Activated gamma-delta T cell treated with anti-CD3 and anti-CD28 coated beads, Interleukin-2, amount 50 U/mL, for 16 hours (primary cell): ENCODE measurements at places on chromosomes 5 and 9.
A peak's percentile ranks its signal among the peaks of the same experiment; 100 is the strongest.

DNA sequence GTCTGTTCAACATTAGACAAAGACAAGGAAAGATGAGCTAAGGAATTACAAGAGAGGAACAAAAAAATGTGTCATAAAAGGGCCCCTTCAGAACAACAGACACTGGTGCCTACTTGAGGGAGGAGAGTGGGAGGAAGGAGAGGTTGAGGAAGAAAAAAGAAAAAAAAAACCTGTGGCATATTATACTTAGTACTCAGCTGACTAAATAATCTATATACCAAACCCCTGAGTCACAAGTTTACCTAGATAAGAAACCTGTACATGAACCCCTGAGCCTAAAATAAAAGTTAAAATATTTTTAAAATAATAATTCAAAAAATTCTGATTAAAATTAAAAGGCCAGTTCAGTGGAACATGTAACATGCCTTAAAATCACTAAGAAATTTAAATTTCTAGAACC lies 107.3 kb downstream of the MTREX start:
- DNase-seq: no peak

- peak; percentile 39 for DNase-seq
Measured at GRCh38 chr5:177086654-177087397, at the start of gene FGFR4. Gene FGFR4, plus strand, starts transcription at chr5:177086915. Its CDS starts 2,688 bp downstream, at chr5:177089603.

DNA sequence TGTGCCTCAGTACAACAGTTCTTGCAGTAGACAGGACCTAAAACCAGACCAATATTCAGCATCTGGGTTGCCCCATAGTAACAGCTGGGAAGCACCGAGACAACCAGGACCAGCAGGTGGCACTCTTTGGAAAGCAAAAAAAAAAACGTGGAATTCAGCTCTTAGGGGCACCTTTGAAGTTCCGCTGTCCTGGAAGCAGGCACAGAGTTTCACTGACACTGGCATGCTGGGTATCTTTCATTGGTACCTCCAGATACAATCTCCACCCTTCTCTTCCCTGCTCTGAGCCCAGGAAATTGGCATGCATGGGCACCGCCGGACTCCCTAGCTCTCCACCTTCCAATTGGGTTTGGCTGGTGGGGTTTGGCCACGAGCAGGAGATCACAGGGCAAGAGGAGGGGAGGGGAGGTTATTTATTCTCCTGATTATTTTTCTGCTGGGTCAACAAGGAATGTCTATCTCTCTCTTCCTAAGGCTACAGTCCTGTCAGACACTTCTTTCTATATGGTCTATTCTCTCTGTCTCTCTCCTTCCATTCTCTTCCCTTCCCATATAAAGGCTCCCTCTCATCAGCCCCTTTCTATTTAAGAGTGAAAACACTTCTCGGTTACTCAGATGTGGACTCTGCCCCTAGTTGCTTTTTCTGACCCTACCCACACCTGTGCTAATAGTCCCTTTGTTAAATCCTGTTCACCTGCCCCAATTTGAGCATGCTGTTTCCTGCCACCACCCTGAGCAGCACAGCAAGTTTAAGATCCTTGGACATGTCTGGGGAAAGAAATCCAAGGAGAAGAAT lies 1.9 kb upstream of the IDNK start:
- DNase-seq: no peak

- no peak for DNase-seq
Measured at GRCh38 chr9:107949061-107949460, 459.5 kb upstream of the KLF4 start.

GRCh38 chr9:115986508-115986907 lies 167.1 kb upstream of the PAPPA start:
- DNase-seq: no peak

- DNase-seq: no peak
Measured at GRCh38 chr5:57210633-57211032, 36.8 kb downstream of the GPBP1 start.

- no peak for DNase-seq
Measured at GRCh38 chr5:175900157-175900556, 28.8 kb downstream of the CPLX2 start.

- DNase-seq: no peak
Measured at GRCh38 chr5:1331861-1332405, 13.0 kb downstream of the CLPTM1L start.

DNA sequence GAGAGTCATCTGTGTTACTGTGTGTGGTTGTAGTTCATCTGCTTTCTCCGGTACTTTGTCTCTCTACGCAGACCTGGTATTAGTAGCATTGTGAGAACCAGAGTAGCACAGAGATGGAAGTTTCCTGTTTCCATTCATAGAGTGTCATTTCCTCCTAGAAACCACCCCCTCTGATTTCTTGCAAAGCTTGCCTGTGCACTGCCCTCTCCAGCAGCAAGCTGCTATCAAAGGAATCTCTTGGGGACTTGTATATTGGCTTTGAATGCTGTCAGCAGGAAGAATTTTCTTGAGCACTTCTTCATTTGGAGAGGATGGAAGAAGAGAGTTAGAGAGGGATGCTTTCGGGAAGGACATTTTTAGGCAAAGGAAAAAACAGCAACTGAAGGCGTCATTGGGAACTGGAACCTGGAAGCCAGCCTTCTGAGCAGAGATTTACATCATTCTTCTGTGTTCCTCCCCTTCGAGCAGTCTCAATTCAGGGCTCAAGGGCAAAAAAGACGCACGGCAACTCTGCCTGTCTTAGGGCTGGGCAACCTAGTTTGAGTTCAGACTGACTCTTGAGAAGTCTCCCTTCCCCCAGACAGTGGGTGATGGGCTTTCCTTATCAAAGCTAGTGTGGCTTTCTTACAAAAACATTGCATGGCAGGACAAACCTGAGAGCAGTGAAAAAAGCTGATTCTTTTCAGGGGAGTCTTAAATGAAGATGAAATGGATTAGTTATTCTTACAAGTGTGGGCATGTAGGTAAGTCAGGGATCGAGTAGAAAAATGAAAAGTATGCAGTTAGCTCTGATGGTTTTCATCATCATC lies 226.3 kb downstream of the AOPEP start:
- DNase-seq: no peak

- no peak for DNase-seq
Measured at GRCh38 chr5:151063142-151063989, 17.5 kb downstream of the TNIP1 start.

DNA sequence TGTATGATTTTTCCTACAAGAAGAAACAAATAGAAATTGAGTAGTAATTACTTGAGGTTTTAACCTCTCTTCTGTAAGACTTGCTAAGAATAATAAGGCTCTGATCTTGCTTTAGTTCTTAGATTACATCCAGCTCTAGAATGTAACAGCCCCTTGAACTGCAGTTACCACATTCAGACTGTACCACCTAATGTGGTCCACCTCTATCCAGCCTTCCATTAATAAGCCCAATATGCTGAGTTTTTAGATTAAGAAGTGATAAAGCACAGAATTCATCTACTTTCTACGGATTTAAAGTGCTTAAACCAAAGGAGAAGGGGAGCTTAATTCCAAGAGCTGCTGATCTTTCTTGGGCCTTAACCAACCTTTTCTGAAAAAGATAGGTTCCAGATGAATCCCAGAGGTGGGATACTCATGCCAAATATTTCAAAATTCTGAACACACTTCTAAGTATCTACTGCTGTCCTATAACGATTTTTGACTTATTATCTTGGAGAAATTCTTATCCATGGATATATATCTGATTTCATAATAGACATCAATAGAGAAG lies 131.5 kb downstream of the ZNF608 start:
- no peak for DNase-seq

GRCh38 chr9:79080536-79080935 lies 491.2 kb upstream of the TLE4 start:
- no peak for DNase-seq

- no peak for DNase-seq
Measured at GRCh38 chr5:180810959-180811622, 8.5 kb upstream of the MGAT1 start.

GRCh38 chr9:32339424-32339823 lies 45.0 kb upstream of the ACO1 start:
- DNase-seq: no peak

DNA sequence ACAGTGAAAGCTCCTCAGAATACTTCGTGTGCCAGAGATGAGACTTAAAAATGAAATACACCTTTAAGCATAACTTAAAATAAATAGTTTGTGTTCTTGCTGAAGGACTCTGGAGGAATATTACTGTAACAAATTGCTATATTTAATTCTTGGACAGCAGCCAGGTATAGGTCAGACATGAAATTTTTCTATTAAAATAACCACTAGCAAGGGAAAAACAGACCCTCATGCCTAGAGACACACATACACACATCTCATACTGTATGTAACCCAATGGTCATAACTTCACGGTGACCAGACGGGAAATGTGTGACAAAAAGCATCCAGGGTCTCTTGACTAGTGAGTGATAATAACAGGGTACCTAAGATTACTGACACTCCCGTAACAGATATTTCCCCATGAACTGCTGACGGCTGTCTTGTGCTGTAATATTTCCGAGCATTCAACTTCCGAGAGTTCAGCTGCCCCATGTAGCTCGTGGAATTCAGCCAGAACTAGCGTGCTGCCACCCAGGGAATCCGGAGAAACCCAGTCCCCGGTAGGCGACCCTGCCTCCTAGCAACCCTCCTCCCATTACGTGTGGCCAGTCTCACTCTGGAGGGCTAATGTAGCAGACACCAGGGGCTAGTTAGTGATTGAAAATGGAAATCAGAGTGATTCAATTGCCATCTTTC lies 2295.1 kb upstream of the WWC1 start:
- DNase-seq: no peak

- DNase-seq: no peak
Measured at GRCh38 chr5:153885141-153885540, 153.6 kb downstream of the FAM114A2 start.

- no peak for DNase-seq
Measured at GRCh38 chr5:146529984-146530383, 14.0 kb upstream of the GPR151 start.

DNA sequence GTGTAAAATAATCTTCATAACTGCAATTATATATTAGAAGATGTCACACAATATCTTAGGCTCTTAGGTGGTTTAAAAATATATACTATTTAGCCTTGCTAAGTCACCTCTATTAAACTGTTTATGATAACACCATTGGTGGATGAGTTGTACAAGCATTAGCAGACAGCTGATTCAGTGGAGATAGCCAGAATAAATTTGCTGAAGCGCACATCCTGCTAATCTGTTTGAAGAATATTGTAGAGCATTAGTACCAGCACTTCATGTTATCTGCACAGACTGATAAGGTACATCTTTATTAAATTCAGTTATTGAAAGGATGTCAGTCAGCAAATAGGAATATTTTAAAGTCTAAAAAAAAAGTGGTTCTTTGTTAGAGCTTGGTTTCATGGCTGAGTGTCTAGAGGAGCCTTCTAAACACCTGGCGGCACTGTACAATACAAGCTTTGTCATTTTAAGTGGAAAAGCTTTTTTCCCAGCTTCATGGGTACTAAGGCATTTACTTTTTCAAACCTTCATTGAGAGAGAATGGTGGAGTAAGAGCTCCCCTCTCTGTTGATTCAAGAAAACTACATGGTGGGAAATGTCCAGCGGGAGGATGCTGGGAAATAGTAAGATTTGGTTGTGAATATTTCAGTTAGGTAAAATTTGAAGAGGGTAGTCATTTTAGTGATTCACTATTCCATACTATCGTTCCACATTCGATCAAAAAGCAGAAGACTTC lies 275.1 kb downstream of the SLF1 start:
- DNase-seq: no peak

DNA sequence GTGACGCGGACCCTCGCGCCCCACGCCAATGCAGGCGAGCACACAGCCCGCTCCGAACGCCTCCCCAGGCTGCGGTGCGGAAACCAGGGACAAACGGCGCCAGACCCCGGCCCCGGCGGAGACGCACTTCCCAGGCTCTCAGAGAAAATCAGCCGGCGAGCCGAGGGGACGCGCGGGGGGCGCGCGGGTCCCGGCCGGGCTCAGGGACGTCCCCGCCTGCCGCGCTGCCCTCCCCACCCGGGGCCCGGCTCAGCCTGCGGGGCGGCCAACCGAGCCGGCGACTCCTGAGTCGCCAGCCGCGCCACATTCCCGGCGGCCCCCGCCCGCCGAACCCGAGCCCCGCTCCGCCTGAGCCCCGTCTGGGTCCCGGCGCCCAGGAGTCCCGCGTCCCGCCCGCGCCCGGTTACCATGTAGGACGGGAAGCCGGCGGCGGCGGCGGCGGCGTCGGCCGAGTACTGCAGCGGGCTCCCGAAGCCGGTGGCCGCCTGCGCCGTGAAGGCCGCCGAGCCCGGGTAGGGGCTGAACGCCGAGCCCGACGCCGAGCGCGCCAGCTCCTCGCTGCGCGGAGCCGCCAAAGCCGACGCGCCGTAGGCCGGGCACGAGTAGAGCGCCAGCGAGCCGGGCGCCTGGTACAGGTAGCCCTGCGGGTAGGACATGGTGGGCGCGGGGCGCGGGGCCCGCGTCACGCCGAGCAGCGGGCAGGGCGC lies 566 bp downstream of the IRX2 start:
- no peak for DNase-seq

DNA sequence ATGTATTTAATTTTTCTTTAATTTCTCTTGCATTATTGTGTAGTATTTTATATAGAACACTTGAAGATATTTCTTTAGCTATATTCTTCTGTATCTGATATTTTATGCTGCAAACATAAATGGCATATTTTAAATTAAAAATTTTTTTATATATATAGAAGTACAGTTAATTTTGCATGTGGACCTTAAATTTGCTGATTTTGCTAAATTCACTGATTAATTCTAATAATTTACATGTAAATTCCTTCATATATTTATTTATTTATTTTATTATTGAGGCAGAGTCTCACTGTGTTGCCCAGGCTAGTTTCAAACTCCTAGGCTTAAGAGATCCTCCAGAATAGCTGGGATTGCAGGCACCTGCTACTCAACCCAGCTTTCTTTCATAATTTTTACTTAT lies 276.9 kb downstream of the PRR16 start:
- no peak for DNase-seq

- DNase-seq: no peak
Measured at GRCh38 chr5:9540791-9541190, 5.1 kb downstream of the SEMA5A start.

DNA sequence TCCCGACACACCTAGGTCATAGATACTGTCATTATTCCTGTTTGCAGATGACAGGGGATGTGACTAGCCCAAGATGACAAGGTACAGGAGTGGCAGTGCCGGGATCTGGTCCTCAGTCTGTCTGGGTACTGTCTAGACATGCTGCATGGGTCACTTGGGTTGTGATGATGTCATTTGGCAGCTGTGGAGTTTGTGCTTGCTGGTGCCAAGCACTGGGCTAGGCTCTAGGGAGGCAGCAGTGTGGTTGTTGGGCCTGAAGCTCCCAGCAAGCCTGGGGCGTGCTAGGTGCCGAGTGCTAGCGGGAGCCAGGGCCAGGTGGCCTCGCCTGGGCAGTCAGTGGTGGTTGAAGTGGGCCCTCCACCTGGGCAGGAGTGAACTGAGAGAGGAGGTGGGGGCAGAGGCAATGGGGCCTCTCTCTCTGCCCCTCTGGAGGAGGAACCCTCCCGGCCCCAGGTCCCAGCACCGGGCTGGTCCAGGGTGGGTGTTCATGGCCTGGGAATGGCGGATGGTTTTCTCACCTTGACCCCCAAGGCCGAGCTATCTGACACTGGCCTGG lies 8.8 kb upstream of the ASB6 start:
- no peak for DNase-seq

DNA sequence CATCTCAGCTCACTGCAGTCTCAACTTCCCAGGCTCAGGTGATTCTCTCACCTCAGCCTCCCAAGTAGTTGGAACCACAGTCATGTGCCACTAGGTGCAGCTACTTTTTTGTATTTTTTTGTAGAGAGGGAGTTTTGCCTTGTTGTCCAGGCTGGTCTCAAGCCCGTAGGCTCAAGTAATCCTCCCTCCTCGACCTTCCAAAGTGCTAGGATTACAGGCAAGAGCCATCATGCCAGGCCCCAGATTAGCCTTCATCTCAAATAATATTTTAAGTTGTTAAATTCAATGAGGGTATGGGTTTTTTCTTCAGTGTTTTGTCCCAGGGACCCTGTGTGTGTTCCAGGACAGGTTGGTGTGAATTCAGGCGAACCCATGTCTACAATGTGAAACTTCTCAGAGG lies 12.5 kb upstream of the RFESD start:
- no peak for DNase-seq
